Activated T-cell treated with anti-CD3 and anti-CD28 coated beads, Interleukin-2, amount 50 U/mL, for 1 hour (primary cell): ENCODE measurements at places on chromosomes 3 and 15.

GRCh38 chr3:120780977-120781376 lies 38.4 kb downstream of the GTF2E1 start:
- DNase-seq: no peak

DNA sequence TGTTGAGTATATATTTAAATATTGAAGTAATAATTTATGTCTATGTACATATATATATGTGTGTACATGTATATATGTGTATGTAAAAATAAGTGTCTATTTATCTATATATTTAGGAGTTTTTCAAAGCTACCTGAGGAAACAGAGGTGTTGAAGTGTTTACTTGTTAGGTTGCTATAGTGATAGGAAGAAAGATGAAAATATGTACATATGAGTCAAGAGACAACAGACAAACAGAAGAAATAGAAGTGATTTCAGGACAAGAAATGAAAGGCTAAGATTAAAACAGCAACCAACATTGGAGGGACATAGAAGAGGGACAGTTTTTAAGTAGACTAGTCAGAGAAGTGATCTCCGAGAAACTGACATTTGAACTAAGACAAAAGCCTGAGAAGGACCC lies 11.1 kb downstream of the IL1RAP start:
- no peak for DNase-seq

DNA sequence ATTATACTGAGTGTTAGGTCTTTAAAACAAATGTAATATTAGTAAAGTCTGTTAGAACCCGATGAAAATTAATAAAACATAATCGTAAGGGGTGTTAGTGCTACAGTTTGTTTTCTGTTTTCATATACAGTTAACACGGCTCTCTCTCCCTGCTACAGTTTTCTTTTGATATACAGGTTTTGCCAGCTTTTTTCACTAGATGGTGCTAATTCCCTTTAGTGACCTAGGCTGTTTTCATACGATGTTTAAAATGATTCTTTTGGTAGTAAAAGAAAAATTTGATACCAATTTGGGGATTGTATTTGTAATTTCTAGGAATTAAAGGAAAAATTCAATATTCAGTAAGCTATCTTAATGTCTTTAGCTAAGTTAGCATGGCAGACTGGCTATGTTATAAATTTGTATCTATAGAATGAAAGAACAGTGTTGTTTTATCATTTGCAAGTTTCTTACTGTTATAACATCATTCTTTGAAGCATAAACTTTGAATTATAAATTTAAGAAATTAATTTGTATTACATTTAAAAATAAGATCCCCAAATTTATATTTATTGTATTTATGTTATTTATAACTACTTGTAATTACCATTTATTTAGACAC lies 11.5 kb downstream of the APH1B start:
- DNase-seq: no peak

DNA sequence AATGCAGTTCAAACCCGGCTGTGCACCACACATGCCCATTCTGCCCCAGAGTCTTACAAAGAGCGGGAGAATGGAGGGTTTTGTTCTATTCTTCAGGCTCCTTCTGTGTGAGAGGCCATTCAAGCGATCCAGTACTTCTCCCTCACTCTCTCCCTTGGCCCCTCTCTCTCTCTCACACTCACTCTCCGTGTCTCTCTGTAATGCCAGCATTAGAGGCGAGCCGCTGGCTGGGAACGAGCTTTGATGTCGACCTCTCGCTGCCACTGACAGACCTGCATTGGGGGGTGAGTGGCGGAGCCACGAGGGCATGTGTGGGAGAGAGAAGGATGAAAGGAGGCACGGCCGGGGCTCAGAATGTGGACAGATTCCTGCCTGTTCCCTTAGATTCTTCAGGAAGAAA lies 231.7 kb upstream of the ARRDC4 start:
- DNase-seq: no peak

GRCh38 chr15:68316061-68316804 lies 38.7 kb downstream of the FEM1B start:
- DNase-seq: peak; percentile 11

DNA sequence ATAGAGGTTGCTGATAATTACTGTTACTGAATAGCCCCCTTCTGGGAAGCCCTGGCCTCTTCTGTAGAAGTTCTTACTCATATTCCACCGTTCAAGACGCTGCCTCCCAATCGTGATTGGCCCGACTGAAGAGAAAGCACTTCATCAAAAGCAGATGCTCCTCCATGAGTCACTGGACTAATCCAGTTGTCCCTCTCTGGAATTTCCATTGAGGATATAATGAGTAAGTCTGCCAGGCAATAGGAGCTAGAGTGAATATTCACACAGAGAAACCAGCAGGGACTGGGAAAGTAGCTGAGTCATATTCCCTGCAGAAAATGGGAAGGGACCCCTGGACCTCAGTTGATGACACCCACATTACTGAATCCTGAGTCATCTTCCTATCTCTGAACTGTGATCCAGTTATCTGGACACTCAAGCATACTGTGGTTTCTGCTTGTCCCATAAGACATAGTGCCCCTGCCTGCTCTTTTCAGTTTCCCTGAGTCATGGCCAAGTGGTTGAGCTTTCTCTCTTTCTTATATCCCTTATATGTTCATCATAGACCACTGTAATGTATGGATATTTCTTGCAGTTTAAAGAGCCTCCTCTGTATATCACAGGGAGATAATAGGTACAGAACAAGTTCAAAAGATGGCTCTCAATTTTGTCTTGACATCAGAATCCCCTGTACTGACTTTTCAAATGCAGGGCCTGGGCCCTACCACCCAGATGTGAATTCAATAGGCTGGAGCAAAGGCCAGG lies 151.2 kb upstream of the CDIN1 start:
- no peak for DNase-seq

GRCh38 chr15:60701261-60702019 lies 222.5 kb upstream of the ICE2 start:
- DNase-seq: no peak

- no peak for DNase-seq
These were observed 220.7 kb upstream of the SEMA6D start for GRCh38 chr15:47496343-47497185.

DNA sequence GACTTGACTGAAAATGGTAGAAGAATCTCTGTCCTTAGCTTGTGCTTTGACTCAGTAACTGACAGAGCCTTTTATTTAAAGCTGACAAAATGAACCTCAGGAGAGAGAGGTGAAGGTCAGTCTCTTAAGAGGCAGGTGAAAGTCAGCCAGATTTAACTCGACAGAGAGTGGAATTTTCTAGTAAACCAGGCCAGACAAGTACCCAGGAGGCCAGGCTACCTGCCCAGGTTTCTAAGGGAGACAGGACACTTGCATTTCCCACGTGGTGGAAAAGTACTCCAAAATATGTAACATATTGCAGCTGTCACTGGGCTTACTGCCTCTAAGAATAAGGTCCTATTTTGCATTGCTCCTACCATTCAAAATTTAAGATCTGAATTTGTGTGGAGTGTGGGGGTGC lies 167.9 kb downstream of the FMN1 start:
- DNase-seq: no peak

- DNase-seq: no peak
These were observed 14.9 kb downstream of the PLEKHO2 start for GRCh38 chr15:64856429-64857145.

GRCh38 chr3:100869787-100870186 lies 123.4 kb downstream of the ABI3BP start:
- no peak for DNase-seq

- DNase-seq: no peak
These were observed 65.1 kb downstream of the CD200R1L start for GRCh38 chr3:112781599-112781998.

DNA sequence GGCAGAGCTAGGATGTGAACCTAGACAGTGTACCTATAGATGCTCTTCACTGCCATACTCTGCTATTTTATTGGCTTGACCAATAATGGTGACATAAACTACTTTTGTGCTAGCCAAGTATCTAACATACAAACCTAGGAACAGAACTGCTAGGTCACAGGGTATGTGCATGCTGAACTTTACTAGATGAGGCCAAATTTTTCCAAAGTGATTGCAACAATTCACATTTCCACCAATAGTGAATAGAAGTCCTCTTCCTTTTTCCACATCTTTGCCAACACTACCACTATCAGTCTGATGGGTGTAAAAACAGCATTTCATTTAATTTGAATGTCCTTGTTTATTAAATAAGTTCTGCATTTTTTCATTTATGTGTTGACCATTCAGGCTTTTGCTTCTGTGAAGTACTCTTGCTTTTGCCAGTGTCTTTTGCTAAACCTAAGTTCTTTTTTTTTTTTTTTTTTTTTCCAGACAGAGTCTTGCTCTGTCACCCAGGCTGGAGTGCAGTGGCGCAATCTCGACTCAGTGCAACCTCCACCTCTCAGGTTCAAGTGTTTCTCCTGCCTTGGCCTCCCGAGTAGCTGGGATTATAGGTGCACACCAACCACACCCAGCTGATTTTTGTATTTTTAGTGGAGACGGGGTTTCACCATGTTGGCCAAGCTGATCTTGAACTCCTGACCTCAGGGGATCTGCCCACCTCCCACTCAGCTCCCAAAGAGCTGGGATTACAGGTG lies 54.1 kb downstream of the DCAF1 start:
- no peak for DNase-seq

GRCh38 chr3:161348796-161349400 lies 22.4 kb downstream of the SPTSSB start:
- DNase-seq: no peak

DNA sequence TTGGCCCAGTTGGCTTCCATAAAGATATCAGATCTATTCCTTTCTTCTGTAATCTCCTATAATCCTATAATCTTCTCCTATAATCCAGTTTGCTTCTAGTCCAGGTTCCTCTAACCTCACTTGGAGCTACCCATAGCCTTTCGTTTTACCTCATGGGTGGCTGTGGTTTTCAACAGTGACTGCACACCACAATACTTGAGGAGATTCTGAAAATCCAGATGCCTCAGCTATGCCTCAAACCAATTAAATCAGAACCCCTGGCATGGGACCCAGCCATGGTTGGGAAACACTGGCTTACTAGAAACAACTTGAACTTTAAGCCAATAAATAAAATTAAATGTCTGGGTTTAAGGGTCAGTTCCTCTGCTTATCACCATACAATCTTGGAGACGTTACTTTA lies 86.1 kb upstream of the NTRK3 start:
- no peak for DNase-seq

GRCh38 chr15:28936481-28936881 lies 50.7 kb downstream of the APBA2 start:
- DNase-seq: no peak

DNA sequence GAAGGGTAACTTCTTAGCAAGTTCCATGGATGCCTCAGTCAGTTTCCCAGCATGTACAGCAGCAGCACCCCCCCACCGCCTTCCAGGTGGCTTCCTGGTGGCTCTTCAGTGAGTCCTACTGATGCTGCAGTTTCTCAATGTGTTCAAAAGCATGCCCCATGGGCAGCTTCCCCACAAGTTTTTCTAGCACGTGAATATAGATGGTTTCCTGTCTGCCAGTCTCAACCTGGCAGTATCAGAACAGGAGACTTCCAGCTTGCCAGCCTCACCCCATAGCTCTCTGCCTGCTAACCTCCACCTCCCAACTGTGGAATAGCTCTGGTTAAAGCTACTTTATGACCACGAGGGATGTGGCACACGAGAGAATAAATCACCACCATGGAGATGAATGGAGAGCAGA lies 188.3 kb upstream of the SLCO3A1 start:
- DNase-seq: no peak

DNA sequence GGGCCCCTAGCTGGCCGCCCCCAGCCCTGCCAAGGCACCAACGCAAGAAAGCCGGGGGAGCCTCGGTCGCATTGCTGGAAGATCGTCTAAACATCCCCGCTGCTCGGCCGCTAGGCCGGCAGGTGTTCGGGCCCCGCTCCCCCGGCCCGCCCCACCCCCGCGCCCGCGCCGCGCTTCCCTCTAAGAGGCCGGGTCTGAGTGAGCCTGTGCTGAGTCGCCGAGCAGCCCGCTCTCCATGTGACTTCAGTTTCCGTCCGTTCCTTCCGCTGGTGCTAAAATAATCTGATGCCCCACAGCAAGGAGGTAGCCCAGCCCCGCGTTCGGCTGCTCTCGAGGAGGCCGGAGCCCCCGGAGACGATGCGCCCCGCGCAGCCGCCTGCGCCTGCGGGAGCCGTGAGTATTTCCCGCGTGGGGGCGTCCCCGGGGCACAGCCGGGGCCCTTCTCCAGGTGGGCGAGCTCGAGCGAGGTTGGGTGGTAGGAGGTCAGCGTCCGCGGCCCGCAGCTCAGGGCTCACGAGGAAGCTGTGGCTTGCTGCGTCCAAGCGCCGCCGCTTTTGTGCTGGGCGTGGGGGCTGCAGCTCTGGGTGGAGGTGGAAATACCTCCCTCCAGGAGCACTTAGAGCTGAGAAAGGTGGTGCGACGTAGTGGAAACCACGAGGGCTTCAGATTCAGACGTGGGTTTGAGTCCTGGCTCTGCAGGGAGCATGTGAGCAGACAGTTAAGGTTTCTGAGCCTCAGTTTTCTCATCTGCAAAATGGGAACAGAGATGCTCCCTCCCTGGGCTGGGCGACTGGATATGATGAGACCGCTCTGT lies at the start of gene NRROS:
NRROS (plus strand) TSS at position 212 of the 814 bp plus-strand sequence. CDS start 14,846 bp downstream, outside the sequence.
- peak; percentile 70 for DNase-seq

DNA sequence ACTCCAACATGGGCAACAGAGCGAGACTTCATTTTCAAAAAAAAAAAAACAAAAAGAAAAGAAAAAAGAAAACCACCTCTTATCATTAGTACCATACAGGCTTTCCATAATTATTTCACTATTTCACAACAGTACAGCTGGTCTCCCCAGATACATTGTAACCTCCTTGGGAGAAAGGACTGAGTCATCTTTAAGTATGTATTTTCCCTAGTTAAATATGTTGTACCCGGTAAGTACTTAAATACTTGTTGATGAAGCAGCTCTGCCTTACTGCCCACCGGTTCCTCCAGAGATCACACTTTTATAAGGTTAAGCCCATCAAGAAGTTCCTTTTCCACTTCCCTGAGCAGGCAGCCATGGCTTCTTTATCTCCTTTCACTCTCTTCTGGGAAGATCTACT lies 789.5 kb upstream of the CFAP20DC start:
- no peak for DNase-seq

DNA sequence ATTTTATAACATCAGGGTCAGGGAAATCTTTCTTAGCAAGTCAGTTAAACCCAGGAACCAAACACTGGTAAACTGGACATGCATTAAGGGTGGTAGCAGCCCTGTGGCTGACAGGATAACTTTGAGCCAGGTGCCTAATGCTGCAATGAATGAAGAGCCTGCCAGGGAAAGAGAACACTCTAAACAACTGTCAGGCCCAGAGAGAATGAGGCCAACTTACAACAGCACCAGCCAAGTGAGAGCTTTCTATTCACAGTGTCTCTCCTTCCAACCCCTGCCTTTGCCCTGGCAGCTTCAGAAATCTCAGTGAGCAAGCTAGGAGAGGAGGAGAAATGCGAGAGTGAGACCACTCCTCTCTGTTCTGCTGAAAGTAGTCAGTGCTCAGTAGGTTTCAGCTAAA lies 50.4 kb upstream of the ATP2C1 start:
- DNase-seq: no peak
